ENCODE measurements at places on chromosomes 5 and 9. TPM values are rescaled to one million over a fixed set of nuclear protein-coding genes. Genes with fewer than 3 reads are reported as not detected.

The SH3RF2 gene
- total RNA-seq: 0.28 TPM

The TAS2R1 gene
- not detected for total RNA-seq

The DBH gene
- not detected for total RNA-seq

The ENTPD2 gene
- not detected for total RNA-seq

The PCDHGC5 gene
- total RNA-seq: 2.6 TPM

The BTNL3 gene
- not detected for total RNA-seq

The SRD5A1 gene
- total RNA-seq: 12.2 TPM

The GNA14 gene
- total RNA-seq: 0.57 TPM

The CCDC152 gene
- 1.6 TPM for total RNA-seq

The SLC25A51 gene
- 79.5 TPM for total RNA-seq

The FAM221B gene
- not detected for total RNA-seq

The RLN2 gene
- not detected for total RNA-seq

The RNF183 gene
- not detected for total RNA-seq

The ADRB2 gene
- 0.09 TPM for total RNA-seq

The RABL6 gene
- 61.1 TPM for total RNA-seq

The POU5F2 gene
- total RNA-seq: 0.55 TPM

The CCNJL gene
- total RNA-seq: 0.18 TPM

The MEIKIN gene
- total RNA-seq: not detected

The ATOX1 gene
- total RNA-seq: 66.0 TPM

The NMUR2 gene
- not detected for total RNA-seq

The LRRC19 gene
- not detected for total RNA-seq

The SLC36A3 gene
- not detected for total RNA-seq

The STPG3 gene
- total RNA-seq: not detected

The TEK gene
- 19.2 TPM for total RNA-seq

The HSPB3 gene
- total RNA-seq: not detected

The PCDHB16 gene
- total RNA-seq: 0.18 TPM

The SPINK13 gene
- total RNA-seq: 2.4 TPM

The SLC27A6 gene
- total RNA-seq: 0.28 TPM

The C8G gene
- not detected for total RNA-seq

The IL9 gene
- not detected for total RNA-seq

The CA9 gene
- total RNA-seq: 2.0 TPM

The SEMA4D gene
- 0.09 TPM for total RNA-seq

Data from smooth muscle cell of bladder (primary cell).